ENCODE measurements at places on chromosomes 16 and 17. TPM values are rescaled to one million over a fixed set of nuclear protein-coding genes. Genes with fewer than 3 reads are reported as not detected.

LGALS9B gene
- total RNA-seq: not detected

HS3ST6 gene
- not detected for total RNA-seq

MSLN gene
- not detected for total RNA-seq

RSKR gene
- 15.5 TPM for total RNA-seq

KCNJ18 gene
- not detected for total RNA-seq

ERN1 gene
- 126 TPM for total RNA-seq

HNF1B gene
- total RNA-seq: not detected

PNMT gene
- total RNA-seq: not detected

HEATR9 gene
- total RNA-seq: 2.3 TPM

IL17C gene
- total RNA-seq: 0.43 TPM

GJC1 gene
- total RNA-seq: 0.88 TPM

MPDU1 gene
- total RNA-seq: 58.6 TPM

FBXL16 gene
- 34.6 TPM for total RNA-seq

RCVRN gene
- total RNA-seq: not detected

KRTAP17-1 gene
- total RNA-seq: not detected

TEKT1 gene
- total RNA-seq: not detected

PIRT gene
- total RNA-seq: not detected

IL32 gene
- 4,131 TPM for total RNA-seq

C1QTNF1 gene
- total RNA-seq: not detected

CCL1 gene
- 6.8 TPM for total RNA-seq

KRTAP2-1 gene
- not detected for total RNA-seq

CCDC200 gene
- total RNA-seq: 0.53 TPM

KRT20 gene
- not detected for total RNA-seq

PRR15L gene
- total RNA-seq: not detected

All from activated CD4-positive, alpha-beta memory T cell treated with anti-CD3 and anti-CD28 coated beads, Interleukin-2, amount 10 ng/mL, durations not matched to agents 7 days and 5 days (primary cell).